ENCODE measurements at places on chromosomes 3 and 15. TPM values are rescaled to one million over a fixed set of nuclear protein-coding genes. Genes with fewer than 3 reads are reported as not detected.

RBPMS2 gene
- total RNA-seq: not detected

DYNLT2B gene
- total RNA-seq: 13.0 TPM

XPC gene
- 27.7 TPM for total RNA-seq

ATP1B3 gene
- 35.4 TPM for total RNA-seq

SLC24A5 gene
- total RNA-seq: not detected

SQOR gene
- 378 TPM for total RNA-seq

SLC12A1 gene
- not detected for total RNA-seq

PAK6 gene
- total RNA-seq: 13.4 TPM

RNF168 gene
- 9.6 TPM for total RNA-seq

GXYLT2 gene
- total RNA-seq: 0.85 TPM

FAM107A gene
- not detected for total RNA-seq

IL12A gene
- total RNA-seq: 0.72 TPM

FETUB gene
- total RNA-seq: not detected

ADAMTS7 gene
- 2.4 TPM for total RNA-seq

NRG4 gene
- total RNA-seq: not detected

FGF12 gene
- 0.24 TPM for total RNA-seq

All from tracheal epithelial cell (primary cell).